IPS DF 6.9 (cell line): ENCODE measurements at places on chromosomes 3 and 15.

GRCh38 chr3:51711352-51712037 is 4.6 kb downstream of the GRM2 start:
- H3K4me1 ChIP-seq, result no peaks in the 10 kb centered on the region
- no peak overlapping the region for H3K27ac ChIP-seq
- H3K4me3 ChIP-seq, result no peak overlapping the region

GRCh38 chr3:134328147-134328591 is 46.1 kb downstream of the AMOTL2 start:
- no peak for DNase-seq
- no peaks in the 10 kb centered on the region for H3K36me3 ChIP-seq
- no peak overlapping the region for H3K27ac ChIP-seq
- H3K4me1 ChIP-seq, result peaks cover 16% of the 10 kb centered on the region
- no peaks in the 10 kb centered on the region for H3K27me3 ChIP-seq

- no peak for DNase-seq
- no peak overlapping the region for H3K27ac ChIP-seq
- H3K4me1 ChIP-seq, result no peaks in the 10 kb centered on the region
Measured at GRCh38 chr3:55797084-55797483, 310.0 kb upstream of the WNT5A start.

GRCh38 chr15:42284551-42284950 is 11.3 kb upstream of the TMEM87A start:
- DNase-seq, result no peak
- 0 out of 2 replicates have a peak, but pooled peaks cover 2% of the 10 kb centered on the region for H3K4me1 ChIP-seq
- H3K27me3 ChIP-seq, result no peaks in the 10 kb centered on the region
- no peak overlapping the region for H3K27ac ChIP-seq
- no peak overlapping the region for H3K4me3 ChIP-seq

DNA sequence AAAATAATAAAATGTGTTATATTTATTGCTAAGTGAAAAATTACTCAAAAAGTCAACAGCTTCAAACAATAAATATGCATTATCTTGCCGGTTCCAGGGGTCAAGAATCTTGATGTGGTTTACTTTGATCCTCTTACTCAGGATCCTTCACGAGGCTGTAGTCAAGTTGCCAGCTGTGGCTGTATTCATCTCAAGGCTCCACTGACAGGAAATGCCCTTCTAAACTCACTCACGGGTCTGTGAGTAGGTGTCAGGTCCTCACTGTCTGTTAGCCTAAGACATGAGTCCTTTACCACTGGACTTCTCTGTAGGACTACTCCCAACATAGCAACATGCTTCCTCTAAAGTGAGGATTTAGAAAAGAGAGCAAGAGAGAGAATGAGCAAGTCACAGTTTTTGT is 983.0 kb downstream of the SI start:
- no peak overlapping the region for H3K27ac ChIP-seq
- H3K27me3 ChIP-seq, result no peaks in the 10 kb centered on the region
- no peaks in the 10 kb centered on the region for H3K36me3 ChIP-seq
- H3K4me3 ChIP-seq, result no peak overlapping the region

DNA sequence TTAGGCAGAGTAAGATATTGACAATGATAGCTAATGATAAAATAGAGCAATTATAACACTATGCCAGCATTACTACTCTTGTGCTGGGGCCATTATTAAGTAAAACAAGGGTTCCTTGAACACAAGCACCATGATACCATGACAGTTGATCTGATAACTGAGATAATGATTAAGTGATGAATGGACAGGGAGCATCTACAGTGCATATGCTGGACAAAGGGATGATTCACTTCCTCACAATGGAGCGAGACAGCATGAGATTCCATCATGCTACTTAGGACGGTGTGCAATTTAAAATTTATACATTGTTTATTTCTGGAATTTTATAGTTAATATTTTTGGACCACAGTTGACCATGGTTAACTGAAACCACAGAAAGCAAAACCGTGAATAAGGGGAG is 156.6 kb downstream of the FHIT start:
- H3K27me3 ChIP-seq, result no peaks in the 10 kb centered on the region
- H3K36me3 ChIP-seq, result no peaks in the 10 kb centered on the region
- H3K4me3 ChIP-seq, result no peak overlapping the region
- H3K27ac ChIP-seq, result no peak overlapping the region

- DNase-seq, result no peak
- H3K4me3 ChIP-seq, result no peak overlapping the region
- H3K27ac ChIP-seq, result no peak overlapping the region
- H3K4me1 ChIP-seq, result no peaks in the 10 kb centered on the region
Measured at GRCh38 chr3:112187300-112187699, 54.3 kb upstream of the GCSAM start.
